Omental fat pad (tissue), 4 donors: ENCODE measurements at places on chromosomes 7 and 10. TPM values are rescaled to one million over a fixed set of nuclear protein-coding genes. Genes with fewer than 3 reads are reported as not detected.

- no peak for DNase-seq
Observed at GRCh38 chr7:158374146-158374545, 213.5 kb downstream of the PTPRN2 start.

DNA sequence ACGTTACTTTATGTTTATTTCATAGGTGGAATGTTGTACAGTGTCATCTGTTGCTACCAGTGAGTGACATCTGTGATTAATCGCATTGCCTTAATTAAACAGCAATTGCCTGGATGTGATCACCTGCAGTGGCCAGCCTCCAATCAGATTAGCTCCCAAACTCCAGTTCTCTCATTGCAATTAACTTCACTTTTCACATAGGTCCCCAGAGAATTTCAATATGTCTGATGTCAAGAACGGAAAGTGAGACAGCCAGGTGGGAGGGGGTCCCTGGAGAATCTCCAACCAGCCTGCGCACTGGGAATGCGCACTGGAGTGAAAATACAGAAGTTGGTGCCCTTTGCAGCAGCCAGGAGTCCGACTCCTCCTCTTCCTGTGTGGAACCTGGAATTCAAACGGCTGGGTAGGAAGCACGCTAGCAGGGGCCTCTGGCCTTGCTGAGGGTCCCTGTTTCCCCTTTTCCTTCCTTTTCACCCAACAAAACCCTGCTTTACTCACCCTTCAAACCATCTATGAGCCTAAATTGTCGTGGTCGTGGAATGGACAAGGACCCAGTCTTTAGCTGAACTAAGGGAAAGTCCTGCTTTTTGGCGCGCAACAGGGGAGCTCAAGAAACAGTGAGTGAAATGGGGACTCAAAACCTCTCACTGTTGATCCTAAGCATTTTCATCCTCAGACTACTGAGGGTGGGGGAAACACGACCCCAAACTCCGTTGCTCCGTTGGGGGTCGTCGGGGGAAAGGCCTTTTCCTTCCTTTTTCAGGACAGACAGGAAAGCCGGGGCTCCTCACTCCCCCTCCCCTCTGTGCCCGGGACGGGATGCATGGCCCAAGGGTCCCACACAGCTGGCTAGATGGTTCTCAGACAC is 1355.5 kb upstream of the LRRTM3 start:
- DNase-seq = no peak

DNA sequence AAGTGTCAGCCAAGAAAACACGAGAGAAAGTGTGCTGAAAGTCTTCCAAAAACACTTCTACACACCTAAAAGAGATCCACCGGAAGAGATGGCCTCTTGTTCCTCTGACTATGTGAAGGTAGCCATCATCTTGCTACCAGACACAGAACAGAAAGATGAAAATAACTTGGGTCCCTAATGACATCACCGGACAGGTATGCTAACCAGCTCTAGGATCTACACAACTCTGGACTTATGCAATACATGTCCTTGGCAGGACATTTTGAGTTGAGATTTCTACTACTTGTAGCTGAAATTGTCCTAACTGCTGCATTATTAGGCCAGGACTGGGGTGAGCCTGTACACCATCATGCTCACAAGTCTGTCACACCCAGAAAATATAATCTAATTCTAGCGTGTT is 358.7 kb downstream of the ELMO1 start:
- no peak for DNase-seq

GRCh38 chr10:19815731-19816410 is 361 bp upstream of the PLXDC2 start:
- no peak for DNase-seq

- no peak for DNase-seq
Observed at GRCh38 chr10:78529262-78529661, 495.6 kb downstream of the RPS24 start.

GRCh38 chr10:13016426-13016825 is 14.9 kb upstream of the CCDC3 start:
- DNase-seq = no peak

The GLI3 gene
- 10.0 TPM for total RNA-seq

The SEMA3C gene
- total RNA-seq = 201 TPM

The CAMK2G gene
- 10.6 TPM for total RNA-seq

The OPALIN gene
- total RNA-seq = not detected

The TMEM270 gene
- not detected for total RNA-seq
